ENCODE measurements at places on chromosomes 4 and X.
A peak's percentile ranks its signal among the peaks of the same experiment; 100 is the strongest.

GRCh38 chr4:156783966-156784365 lies 187.6 kb downstream of the PDGFC start:
- DNase-seq, result no peak

DNA sequence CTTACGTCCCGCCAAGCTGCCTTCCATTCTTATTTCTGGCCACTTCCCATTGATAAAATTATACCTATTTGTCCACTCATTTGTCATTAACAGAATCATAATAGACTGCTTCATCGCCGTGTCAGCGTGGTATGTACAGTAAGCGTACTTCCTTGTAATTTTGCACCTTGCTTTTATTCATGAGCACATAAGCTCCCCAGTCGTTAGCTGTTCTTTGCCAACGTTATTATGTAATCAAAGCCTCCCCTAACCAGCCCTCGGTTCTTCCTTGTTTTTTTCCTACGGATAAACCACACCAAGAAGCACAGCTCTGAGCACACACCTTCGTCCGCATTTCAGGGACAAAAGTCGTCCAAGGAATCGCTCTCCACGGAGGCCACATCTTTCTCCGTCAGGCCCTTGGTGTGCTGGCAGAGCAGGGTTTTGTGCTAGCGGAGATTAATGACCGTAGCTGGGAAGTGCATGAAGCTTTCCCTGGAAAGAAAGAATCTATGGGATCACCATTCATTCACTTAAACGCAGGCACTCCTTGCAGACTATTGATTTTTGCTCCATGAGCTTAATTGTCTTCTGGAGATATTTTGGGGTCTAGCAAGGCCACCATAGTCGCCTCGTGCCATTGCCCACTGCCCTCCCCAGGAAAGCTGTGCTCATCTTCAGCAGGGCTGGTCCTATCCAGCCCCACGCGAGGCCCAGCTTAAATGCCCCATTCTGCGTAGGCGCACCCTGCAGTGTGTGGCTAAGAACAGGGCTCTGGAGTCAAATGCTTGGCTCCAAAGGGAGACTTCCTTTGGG lies 200.9 kb upstream of the PSAPL1 start:
- no peak for DNase-seq

GRCh38 chrX:115690511-115691216 lies 129.7 kb downstream of the PLS3 start:
- peak; percentile 38 for DNase-seq

DNA sequence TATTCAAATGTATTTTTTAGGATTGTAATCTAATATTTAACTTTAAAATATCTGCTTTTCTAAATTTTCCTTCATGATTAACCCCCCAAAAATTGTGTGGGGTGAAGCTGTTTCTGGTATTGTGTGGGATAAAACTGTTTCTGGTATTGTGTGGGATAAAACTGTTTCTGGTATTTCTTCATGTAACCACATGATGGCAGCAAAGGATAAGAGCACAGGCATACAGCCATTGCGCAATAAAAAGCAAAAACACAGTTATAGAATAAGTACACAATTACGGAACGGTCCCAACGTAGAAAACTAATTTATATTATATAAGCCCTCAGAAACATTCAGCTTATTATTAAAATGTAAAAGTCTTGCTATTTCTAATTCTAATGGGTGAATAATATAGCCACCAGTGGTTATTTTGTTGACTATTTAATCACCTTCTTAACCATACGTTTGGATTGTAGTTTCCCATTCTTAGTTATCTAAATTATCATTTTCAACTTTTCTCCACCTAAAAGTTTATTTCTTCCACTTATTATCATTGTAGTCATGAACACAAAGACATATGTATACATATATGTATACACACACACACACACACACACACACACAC lies 333.9 kb upstream of the FSTL5 start:
- no peak for DNase-seq

- DNase-seq, result no peak
Observed at GRCh38 chr4:92307181-92307580, 3.4 kb downstream of the GRID2 start.

DNA sequence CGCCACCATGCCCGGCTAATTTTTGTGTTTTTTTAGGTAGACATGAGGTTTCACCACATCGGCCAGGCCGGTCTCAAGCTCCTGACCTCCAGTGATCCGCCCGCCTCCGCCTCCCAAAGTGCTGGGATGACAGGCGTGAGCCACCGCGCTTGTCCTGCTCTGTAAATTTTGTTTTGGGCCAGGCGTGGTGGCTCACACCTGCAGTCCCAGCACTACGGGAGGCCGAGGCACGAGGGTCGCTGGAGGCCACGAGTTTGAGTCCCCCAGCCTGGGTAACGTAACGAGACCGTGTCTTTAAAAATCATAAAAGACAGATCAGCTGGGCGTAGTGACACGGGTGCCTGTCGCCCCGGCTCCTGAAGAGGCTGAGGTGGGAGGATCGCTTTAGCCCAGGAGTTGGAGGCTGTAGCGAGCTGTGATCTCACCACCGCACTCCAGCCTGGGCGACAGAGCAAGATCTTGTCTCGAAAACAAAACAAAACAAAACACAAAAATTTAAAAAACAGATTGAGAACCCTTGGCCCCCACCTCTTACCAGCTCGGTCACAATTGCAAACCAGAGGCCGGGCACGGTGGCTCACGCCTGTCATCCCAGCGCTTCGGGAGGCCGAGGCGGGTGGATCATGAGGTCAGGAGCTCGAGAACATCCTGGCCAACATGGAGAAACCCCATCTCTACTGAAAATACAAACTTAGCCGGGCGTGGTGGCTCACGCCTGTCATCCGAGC lies 34.0 kb upstream of the PPP2R3B start:
- DNase-seq, result no peak

- no peak for DNase-seq
Observed at GRCh38 chrX:129791336-129791735, 11.6 kb downstream of the SASH3 start.

GRCh38 chr4:73347497-73347896 lies 56.6 kb upstream of the ALB start:
- DNase-seq, result no peak

DNA sequence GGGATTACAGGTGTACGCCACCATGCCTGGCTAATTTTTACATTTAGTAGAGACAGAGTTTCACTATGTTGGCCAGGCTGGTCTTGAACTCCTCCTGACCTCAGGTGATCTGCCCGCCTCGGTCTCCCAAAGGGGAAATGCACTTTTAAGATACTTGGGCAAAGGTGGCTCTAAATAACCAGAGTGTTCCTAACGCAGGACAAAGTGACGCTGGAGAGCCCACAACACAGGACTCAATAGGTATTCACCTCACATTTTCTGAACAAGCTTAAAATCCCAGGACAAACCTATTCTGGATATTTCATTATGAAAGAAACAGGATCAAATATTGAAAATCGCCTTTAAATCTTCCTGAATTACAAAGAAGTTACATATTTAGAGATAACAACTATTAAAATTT lies 69.0 kb downstream of the WDFY3 start:
- DNase-seq, result no peak

- DNase-seq, result no peak
Observed at GRCh38 chr4:154585369-154586018, 5.0 kb downstream of the FGA start.

DNA sequence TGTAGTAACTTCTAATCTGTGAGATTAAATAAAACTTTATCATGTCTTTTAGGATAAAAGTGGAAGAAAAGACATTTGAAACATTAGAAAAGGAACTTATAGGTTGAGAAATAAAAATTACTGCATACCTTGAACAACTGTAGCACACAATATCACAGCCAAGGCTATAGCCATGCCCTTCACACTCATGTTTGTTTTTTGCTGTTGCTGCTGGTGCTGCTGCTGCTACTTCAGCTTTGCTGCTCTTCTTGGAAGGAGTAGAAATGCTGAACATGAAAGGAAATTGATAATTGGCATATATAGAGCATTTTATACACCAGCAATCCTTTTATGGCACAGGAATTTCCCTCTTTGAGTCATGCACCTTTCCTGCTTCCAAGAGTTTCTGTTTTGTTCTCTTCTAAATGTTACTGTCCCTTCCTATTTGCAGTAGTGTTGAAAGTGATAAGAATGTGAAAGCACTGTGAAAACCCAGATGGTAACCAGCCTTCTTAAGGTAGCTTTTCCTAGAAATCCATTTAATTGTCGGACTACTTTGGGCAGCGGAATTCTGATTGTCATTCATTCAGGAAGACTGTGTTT lies at the start of gene CXCL11:
Gene CXCL11 (minus strand): TSS at position 272 of the 582 bp plus-strand sequence. CDS start 83 bp downstream, at position 189.
- no peak for DNase-seq

GRCh38 chr4:56182356-56182755 lies 204.9 kb downstream of the AASDH start:
- DNase-seq, result no peak

- no peak for DNase-seq
Observed at GRCh38 chr4:70179811-70180210, 15.7 kb upstream of the ODAM start.

GRCh38 chr4:15658136-15658770 lies 3.1 kb upstream of the FBXL5 start:
- no peak for DNase-seq

GRCh38 chrX:150897421-150898320 lies 797 bp downstream of the CD99L2 start:
- no peak for DNase-seq

- DNase-seq, result peak; percentile 14
Observed at GRCh38 chrX:119488749-119489148, 20.5 kb downstream of the SLC25A5 start.

- no peak for DNase-seq
Observed at GRCh38 chrX:73562458-73562857, 539 bp upstream of the CHIC1 start.

DNA sequence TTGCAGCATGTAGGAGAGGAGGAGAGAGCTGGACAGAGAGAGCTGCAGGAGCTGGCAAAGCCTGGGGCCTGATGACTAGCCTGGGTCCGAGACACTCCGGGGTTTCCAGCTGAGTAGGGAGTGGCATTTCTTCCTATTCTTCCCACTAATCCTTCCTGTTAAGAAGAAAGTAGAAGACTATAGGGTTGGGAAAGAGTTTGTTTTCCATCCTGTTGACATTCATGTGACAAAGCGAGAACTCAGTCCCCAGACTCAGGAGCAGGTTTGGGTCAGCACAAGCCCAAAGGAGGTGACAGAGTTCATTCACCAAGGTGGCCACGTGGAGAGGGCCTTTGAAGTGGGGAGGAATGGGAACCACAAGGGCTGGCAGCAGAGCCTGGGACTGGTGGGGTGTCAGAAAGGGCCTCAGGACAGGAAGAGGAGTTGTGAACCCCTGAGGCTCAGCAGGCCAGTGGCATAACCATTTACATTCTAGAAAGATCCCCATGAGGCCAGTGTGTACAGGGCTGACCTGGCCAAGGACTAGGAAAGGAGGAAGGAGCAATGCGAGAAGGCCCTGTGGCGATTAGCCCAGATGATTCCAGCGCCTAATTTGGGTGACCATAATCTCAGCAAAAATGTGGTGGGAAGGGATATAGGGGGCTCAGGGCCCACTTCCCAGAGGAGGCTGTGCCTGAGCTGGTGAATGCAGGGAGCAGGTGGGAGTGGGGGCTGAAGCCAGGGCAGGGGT lies 3.3 kb upstream of the HAUS3 start:
- no peak for DNase-seq

GRCh38 chr4:150875367-150875766 lies 139.7 kb downstream of the LRBA start:
- no peak for DNase-seq

DNA sequence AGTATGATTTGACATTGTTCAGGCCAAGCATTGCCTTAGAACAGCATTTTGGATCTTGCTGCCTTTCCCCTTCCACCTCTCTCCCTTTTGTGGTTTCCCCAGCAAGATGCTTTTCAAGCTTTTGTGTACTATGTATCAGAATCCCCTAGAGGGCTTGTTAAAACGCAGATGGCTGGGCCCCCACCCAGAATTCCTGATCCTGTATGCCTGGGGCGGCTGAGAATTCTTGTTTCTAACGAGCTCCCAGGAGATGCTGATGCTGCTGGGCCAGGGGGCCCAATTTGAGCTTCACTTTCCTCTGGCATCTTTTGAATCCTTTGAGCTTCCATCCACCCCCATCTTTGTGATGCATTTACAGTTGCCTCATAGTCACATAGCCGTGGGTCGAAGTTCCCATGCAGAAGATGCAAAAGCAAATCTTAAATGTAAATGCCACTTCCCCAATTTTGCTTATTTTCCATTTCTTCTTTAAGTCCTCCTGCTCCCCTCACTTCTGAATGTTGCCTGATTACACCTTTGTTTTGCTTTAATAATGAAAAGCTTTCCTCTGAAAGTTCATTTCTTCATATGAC lies 18.5 kb downstream of the HCCS start:
- DNase-seq, result no peak

DNA sequence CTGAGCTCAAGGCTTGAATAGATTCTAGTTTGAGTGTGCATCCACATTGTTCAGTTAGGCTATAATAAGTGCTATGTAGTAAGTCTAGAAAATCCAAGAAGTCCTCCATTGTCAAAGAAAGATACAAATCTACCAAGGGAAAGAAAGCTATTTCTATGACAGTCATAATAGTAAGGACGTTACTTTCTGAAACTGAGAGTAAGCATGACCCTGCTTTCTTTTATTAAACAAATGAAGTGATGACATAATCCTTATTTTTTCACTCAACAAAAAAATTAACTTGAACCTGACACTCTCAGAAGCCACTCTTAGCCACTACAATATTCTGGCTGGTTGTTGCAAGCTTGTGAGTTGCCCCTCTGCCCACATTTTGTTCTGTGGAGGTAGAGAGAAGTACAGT lies 33.8 kb upstream of the AMELX start:
- DNase-seq, result no peak

GRCh38 chr4:103996637-103997036 lies 276.9 kb upstream of the TACR3 start:
- no peak for DNase-seq

DNA sequence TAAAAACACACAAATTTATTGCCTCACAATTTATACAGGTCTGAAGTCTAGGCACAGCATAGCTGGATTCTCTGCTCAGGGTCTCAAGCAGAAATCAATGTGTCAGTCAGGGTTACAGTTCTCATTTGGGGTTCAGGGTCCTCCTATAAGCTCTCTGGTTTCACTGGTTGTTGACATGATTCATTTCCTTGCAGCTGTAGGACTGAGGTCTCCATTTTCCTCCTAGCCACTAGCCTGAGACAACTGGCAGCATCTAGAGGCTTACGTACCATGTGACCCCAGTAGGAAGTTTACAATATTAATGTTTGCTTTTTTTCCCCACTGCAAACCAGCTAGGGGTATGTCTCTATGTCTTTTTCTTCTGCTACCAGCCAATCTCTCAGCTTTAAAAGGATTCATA lies 102.5 kb downstream of the CPEB2 start:
- no peak for DNase-seq

GRCh38 chr4:43709443-43709842 lies 739.2 kb downstream of the KCTD8 start:
- DNase-seq, result no peak

DNA sequence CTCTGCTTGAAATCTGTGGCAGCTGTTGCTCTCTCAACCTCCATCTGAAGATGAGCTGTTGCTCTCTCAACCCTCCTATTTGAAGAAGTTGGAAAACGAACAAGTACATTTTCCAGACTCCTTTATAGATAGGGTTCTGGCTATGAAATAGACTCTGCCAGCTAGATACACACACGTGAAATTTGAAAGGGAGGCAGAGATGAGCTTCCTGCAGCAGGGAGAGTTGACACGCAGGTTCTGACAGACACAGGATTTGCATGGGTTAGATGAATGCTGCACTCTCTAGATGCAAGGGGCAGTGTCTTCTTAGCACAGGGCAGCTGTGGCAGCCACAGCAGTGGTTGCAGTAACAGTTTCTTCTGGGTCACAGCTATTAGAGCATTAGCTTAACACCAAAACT lies 8.0 kb upstream of the PYURF start:
- no peak for DNase-seq

GRCh38 chrX:74835566-74835965 lies 89.7 kb downstream of the NEXMIF start:
- no peak for DNase-seq
